Esophagus mucosa (tissue), 1 donor: ENCODE measurements at places on chromosomes 2 and 18. TPM values are rescaled to one million over a fixed set of nuclear protein-coding genes. Genes with fewer than 3 reads are reported as not detected.

The RAD51AP2 gene
- total RNA-seq = 0.16 TPM

The ICOS gene
- total RNA-seq = not detected

- no peak for ATAC-seq
Observed at GRCh38 chr18:23228102-23229061, 93.1 kb downstream of the CABLES1 start.

The M1AP gene
- total RNA-seq = 1.6 TPM

DNA sequence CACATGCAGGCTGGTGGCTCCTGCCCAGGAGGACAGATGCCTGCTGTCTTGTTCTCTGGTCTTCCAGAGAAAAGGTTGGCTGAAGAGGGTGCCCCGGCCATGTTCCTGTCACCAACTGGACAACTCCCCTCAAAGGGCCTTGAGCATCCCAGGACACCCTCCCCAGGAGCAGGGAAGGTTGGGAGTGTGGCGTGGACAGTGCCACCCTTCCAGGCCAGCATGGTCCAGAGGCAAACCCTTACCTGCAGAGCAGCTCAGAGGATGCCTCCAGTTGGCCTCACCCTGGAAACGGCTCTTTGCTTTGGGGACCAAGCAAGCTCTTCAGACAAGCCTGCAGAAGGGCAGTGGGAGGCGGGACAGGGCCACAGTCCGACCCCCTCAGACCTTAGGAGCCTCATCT lies 4.9 kb upstream of the GPC1 start:
- ATAC-seq = no peak

DNA sequence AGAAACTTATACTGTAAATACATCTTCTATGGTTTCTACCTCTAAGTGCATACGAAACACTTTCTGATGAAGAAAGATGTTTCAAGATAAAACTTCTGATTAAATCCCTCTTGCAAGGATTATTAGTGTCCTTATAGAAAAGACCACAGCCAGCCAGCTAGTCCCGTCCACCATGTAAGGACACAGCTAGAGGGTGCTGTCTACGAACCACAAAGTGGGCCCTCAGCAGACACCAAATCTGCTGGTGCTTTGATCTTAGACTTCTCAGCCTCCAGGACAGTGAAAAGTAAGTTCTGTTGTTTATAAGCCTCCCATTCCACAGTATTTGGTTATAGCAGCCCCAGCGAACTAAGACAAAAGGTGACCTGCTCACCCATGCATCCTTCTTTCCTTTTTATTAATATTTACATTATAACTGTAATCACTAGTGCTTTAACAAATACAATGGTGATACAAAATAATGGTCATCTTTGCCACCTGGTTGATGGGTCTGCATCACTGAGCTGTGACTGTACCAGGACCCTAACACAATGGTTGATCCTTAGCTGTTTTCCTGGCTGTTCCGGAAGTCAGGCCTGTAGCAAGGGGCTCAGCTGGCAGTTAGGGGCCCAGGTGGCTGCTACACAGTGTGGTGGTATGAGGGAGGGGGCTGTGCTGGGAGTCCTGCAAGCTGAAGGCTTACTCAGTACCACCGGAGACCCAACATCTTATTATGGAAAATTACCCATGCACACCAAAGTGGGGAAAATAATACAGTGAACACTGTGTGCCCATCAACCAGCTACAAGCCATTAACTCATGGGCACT lies 108.5 kb upstream of the SMAD7 start:
- no peak for ATAC-seq

DNA sequence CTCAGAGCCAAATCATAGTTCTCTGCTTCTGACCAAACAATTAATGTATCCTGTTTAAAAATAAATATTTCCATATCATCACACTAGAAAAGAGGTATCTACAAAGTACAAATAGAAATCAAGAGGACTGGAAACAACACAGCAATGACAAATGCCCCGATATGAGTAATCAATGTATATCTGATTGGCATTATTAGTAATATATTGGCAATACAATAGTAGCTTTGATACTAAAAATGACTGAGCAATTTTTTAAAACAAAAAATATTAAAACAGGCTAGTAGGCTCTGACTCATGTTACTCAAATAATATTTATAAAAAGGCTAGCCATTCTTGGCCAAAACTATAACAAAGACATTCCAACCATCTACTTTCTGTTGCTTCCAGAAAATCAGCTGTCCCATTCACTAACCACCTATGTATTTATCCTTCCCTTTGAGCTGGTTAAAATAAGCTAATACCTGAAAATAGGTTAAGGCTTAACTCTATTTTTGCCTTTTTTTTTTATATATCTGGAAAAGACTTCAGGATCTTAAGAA lies 13.3 kb downstream of the PPP4R3B start:
- ATAC-seq = no peak

- ATAC-seq = no peak
Observed at GRCh38 chr2:45836740-45837139, 185.3 kb downstream of the PRKCE start.

The RAPGEF4 gene
- 3.3 TPM for total RNA-seq
